Stimulated activated CD4-positive, alpha-beta T cell treated with anti-CD3 and anti-CD28 coated beads, Interleukin-1b, Interleukin-23, amount 100 ng/mL, for 1 hour (primary cell): ENCODE measurements at places on chromosomes 3 and 15.

DNA sequence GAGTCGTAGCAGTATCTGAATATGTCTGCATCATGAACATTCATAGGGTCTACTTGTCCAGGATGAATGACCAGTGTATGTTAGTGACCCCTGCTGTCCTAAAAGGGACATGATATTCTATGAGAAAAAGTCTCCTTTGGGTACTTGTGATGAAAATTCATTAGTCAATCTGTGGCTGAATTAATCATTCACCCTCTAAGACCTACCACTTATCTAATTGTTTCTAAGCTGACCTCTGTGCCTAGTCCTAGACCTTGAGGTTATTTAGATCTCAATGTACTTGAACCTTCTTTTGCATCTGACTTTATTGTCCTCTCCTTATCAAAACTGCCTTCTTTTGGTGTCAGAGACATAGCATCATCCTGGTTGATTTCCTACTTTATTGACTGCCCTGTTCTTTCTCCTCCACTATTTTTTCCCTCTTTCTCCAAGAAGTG, 799.3 kb downstream of the DIPK2A start:
- DNase-seq = no peak

DNA sequence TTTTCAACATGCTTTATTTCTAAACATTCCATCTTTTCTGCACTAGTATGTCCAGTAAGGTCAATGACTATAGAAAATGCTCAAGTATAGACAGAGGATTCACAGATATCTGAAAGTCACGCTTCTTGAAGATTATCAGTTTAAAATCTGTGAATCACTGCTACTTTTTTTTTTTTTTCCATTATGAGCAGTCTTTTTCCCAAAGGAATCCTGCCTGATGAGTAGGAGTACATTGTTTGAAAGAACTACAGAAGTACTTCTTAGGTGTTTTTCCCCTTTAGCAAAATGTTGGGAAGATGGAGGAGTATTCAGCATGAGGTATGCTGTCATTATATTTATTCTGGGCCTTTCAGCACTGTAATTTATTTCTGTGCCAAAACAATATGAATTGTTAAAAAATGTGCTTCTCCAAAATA, 266.2 kb downstream of the NLGN1 start:
- no peak for DNase-seq

DNA sequence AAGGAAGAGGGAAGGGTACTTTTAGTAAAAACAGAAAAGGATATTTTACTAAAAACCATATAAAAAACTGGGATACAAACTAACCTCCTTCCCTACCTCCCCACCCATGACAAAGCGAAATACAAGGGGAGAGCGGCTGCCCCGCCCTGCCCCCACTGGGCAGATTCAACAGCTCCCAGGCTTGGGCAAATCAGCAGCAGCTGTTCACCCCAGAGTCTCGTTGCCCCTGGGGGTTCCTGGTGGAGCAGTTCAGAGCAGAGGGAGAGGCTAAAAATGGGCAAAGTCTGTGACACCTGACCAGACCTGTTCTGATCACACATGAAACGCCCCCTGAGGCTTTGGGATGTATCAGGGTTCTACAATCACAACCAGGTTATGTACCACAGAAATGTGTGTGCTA, 2.5 kb upstream of the ETFA start:
- DNase-seq = no peak

DNA sequence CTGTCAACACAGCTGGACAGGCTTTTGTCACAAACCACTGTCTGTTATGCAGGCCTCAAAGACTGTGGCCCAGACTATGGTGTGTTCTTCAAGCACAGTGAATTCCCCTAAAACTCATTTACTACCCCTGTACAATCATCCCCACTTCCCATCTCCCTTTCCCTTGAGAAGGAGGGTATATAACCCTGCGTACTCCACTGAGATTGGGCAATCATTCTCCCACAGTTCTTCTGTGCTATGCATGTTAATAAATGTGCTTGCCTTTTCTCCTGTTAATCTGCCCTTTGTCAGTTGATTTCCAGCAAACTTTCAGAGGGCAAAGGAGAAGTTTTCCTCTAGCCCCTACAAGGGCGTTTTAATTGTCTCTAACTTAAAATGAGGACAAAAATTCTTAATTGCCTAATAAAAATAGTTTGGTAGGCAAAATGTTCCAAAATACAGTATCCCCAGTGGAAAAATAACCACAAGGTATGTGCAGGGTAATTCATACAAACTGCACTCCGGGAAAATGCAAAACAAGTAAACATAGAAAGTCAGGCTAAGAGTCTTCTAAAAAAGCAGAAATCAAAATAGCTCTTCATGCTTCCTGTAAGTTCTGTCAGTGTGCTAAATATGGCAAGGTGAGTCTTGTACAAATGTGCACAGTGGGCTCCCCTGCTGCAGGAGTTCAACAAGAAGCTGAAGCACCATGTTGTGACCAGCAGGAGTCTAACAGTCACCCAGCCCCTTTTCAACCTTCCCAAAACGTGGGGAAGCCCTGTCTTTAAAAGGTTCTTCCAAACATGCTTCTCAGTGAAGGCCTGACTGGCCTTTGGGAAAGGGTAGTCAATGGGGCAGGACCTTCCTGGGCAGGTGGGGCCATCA, 10.2 kb downstream of the ATP10A start:
- DNase-seq = no peak

GRCh38 chr15:51062736-51063135, 32.0 kb downstream of the TNFAIP8L3 start:
- DNase-seq = no peak

DNA sequence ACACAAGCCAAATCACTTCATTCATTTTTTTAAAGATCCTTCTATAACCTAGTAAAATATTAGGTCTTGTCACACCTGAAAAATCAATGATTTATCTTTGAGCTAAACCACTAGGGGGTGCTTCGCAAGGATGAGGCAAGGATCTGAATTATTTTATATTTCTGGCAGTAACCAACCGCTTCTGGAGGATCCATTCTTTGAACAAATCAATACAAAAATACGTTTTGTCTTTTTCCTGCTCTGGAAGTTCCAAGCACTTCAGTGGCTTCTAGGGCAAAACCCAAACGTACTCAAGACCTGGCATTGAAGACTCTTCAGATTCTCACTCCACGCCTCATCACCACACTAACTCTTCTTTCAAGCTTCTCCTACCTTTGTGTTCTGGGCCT, 486 bp downstream of the LSG1 start:
- no peak for DNase-seq

- no peak for DNase-seq
These were observed 27.2 kb downstream of the TIMP4 start for GRCh38 chr3:12131351-12132090.

DNA sequence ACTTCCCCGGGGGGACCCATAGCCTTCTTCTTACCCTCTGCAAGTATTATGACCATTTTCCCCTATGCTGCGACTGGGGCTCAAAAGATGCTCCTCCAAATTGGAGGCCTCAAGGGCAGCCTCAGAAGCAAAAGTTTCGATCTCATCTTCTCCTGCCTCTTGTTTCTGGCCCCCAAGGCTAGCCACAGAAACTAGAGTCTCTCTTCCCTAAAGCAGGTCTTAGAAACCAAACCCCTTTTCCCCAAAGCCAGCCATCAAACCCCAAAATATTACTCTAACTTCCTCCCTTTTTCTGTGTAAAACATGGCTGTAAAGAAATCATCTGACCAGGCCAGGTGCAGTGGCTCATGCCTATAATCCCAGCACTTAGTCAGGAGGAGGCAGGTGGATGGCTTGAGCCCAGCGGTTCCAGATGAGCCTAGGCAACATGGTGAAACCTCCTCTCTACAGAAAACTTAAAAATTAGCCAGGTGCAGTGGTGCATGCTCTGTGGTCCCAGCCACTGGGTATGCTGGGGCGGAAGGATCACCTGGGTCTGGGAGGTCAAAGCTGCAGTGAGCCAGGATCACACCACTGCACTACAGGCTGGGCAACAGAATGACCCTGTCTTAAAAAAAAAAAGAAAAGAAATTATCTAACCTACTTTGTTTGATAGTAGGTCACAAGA, 36.7 kb upstream of the MFGE8 start:
- no peak for DNase-seq

- peak; percentile 85 for DNase-seq
These were observed at the start of gene SELENOS for GRCh38 chr15:101277038-101277822. SELENOS (minus strand) TSS chr15:101277485; CDS start chr15:101277417, 68 bp downstream.

GRCh38 chr3:152538518-152538917, 269.8 kb downstream of the MBNL1 start:
- DNase-seq = no peak

DNA sequence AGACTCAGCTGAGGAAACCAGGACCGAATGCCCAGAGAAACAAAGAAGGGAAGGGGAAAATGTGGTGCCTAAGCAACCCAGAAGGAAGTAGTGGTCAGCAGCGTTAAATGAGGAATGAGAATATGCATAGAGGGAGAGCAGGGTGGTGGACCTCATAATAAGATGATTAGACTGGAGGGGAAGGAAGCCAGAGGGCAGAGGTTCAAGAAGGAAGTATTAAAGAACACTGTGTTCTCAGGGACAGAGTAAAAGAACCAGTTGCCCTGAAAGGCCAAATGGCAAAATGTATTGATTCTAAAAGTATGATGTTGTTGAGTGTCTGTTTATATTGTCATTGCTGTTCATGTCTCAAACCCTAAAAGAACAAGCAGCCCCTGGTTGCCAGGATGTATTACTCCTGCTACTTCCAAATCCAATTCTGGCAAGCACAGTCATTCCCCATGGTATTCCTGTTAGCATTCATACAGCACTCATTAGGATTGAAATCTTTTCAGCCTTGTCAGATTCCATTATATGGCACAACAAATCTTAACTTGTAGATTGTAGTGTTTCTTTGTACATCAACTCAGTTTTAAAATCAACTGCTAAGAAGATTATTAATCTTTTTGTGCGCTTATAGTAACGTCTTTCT, 23.4 kb downstream of the P2RY1 start:
- DNase-seq = no peak

DNA sequence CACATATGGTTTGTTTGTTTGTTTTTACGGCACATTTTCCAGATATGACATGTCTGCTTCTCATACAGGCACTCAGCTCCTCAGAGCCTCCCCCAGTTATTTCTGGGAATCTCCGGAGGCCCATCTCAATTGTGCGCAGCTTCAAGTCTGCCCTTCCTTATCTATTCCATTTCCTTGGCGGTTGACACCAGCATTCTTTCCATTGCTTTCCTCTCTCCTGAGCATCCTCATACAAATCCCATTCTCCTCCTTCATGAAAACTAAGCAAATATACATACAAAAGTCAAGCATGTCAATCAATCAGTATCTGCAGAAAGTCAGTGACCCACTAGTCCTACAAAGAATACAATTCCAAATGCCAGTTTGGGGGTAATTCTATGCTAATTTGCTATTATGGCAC, 166.7 kb downstream of the SQOR start:
- DNase-seq = no peak
